ENCODE measurements at places on chromosomes 5 and 9.
A peak's percentile ranks its signal among the peaks of the same experiment; 100 is the strongest.

DNA sequence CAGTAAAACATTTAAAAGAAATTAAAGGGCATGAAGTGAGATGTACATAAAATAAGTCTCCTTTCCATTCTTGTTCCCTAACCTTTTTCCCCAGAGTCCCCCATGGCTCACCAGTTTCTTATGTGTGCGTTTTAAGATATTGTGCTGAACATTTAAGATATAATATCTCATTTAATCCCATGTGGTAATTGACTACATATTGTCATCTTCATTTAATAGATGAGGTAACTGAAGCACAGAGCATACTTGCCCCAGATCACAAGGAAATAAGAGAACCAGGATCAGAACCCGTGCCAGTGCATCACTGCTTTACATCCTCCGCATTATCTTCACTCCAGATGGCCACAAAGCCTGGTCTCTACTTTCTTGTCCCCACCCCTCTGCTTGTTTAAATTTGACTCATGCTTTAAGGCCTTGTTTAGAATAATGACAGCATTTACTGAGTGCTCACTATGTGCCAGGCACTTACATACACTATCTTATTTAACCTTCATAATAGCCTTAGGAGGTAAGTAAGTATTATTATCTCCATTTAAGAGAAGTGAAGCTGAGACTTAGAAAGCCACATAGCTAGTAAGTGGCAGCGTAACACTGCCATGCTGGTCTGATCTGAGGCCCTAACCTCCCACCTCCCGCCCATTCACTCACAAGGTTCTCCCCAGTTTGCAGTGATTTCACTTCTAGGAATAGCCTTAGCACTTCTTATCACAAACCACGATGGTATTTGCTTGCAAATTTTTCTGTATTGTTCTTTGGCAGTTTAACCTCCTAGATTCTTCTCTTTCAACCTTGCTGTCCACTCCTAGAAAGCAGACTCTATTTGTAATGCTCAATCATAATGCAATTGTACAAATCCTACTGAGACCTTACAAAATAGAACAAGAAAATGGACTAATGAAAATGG lies 78.4 kb upstream of the IL6ST start:
- DNase-seq = no peak

DNA sequence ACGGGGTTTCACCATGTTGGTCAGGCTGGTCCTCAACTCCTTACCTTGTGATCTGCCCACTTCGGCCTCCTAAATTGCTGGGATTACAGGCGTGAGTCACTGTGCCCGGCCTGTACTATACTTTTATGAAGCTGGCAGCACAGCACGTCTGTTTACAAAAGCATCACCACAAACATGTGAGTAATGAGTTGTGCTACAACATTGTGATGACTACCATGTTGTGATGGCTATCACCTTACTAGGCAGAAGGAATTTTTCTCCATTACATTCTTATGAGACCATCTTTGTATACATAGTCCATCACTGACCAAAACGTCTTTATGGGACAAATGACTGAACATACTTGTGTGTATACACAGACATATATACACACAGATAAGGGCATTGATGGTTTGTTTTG lies 1019.0 kb downstream of the CDH18 start:
- no peak for DNase-seq

DNA sequence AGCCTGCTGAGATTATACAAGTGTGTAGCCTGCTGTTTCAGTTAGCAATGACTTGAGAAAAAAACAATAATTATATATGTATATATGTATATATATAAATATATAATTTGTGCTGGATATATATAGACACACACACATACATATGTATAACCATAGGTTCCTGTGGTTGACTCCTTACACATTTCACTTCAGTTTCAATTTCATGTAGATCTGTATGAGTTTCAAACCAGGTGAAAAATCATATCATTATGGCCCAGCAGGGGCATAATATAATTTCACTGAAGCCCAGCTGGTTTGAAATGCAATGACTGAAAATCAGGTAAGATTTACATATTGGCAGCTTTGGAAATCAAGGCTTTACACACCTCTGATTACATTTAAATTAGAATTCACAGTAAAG lies 690.4 kb upstream of the CDH18 start:
- DNase-seq = no peak

GRCh38 chr9:130763331-130764171 lies 70.0 kb downstream of the EXOSC2 start:
- no peak for DNase-seq

GRCh38 chr9:120080849-120081248 lies 499.1 kb downstream of the CDK5RAP2 start:
- DNase-seq = no peak

- no peak for DNase-seq
Observed at GRCh38 chr9:96644137-96644536, 11.0 kb downstream of the PRXL2C start.

- DNase-seq = peak; percentile 99
Observed at GRCh38 chr5:172881691-172882370, 47.8 kb downstream of the ERGIC1 start.

DNA sequence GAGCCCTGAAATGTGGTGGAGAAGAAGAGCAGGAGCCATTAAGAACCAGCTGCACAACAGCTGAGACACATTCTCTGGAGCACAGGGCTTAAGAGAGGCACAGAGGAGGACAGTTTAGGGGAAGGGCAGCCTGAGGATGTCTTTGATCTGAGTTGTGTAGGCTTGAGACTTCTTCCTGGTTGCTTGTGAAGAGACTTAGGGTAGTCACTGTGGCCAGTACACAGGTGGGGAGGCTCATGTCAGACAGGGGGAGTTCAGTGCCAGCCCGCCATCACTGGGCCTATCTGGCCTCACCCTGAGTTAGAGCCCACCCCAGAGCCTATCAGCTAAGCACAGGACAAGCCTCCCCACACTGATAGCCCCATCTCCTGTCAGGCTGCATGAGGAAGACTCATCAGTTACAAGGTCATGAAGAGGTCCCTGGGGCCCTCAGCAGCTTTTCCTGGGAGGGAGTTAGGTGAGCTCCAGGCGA lies 19.8 kb downstream of the SLC22A4 start:
- no peak for DNase-seq

- DNase-seq = no peak
Observed at GRCh38 chr5:34054400-34054729, 11.4 kb upstream of the C1QTNF3 start.

DNA sequence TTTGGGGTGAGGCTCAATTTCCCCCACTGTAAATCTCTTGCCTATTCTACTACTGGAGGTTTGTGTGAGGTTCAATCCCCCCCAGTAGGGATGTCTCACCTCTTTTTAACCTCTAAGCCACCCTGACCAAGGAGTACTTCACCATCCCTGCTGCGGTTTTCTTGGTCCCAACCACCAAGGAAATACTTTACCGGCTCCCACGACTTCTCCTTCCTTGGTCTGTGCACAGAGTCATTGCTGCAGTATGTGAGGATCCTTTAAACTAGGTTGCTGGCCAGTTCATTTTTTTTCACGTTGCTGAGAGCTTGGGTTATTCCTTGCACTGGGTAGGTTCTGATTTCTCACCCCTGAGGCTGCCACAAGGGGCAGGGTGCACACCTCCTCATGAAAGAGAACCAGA lies 22.5 kb upstream of the HMGCS1 start:
- peak; percentile 58 for DNase-seq

- no peak for DNase-seq
Observed at GRCh38 chr5:57470339-57470738, 12.3 kb downstream of the ACTBL2 start.

DNA sequence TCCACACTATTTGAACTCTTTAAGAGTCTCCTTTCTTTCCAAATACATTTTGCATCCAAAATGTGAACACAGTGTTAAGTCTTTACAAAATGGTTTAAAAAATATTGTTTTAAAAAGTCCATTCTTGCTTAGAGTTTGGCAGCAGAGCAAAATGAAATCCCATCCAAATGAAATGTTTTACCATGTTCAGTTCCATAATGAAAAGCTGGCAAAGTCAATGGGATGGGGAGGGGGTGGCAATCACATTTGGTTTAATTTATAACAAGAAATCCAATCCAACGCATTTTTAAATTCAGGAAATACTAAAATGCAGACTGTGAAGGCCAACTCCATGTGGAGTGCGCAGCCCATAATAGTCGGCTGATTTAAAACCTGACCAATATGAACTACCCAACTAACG lies 39.4 kb downstream of the MRPL36 start:
- DNase-seq = no peak

DNA sequence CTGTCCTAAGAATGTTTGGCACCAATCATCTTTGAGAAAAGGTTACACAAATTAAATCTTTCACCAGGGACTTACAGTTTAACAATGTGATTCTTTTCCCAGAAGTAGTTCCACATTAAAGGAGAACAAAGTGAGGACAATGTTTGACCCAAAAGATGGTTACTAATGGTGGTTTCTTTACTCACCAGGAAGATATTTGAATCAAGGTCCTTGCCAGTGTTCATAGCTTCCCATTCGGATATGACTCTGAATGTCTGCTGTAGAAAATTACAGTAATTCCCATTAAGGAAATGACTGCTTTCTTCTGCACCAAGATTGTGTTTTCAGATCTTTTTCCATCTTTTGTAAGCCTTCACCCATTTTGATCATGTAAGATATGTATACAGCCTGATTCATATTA lies 114.6 kb upstream of the ADAMTSL1 start:
- DNase-seq = peak; percentile 17

GRCh38 chr9:26955222-26955903 lies 849 bp upstream of the IFT74 start:
- DNase-seq = no peak

GRCh38 chr5:126877602-126878001 lies 100.7 kb downstream of the LMNB1 start:
- no peak for DNase-seq

DNA sequence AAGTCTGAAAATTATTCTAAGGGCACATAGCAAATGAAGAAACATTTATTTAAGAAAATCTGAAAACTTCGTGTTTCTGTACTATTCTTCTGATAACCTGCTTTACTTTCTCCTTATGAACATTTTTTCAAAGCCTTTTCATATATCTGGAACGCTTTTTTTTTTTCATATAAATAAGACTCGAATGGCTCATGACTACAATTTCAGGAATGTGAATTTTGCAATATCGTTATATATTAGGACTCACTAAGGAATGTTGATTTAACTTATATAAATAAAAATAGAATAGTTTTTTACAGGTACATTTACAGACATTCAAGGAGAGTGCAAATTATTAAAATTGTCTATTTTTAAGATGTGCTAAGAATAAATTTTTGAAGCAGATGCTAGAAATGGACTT lies 42.9 kb downstream of the GPBP1 start:
- DNase-seq = no peak

DNA sequence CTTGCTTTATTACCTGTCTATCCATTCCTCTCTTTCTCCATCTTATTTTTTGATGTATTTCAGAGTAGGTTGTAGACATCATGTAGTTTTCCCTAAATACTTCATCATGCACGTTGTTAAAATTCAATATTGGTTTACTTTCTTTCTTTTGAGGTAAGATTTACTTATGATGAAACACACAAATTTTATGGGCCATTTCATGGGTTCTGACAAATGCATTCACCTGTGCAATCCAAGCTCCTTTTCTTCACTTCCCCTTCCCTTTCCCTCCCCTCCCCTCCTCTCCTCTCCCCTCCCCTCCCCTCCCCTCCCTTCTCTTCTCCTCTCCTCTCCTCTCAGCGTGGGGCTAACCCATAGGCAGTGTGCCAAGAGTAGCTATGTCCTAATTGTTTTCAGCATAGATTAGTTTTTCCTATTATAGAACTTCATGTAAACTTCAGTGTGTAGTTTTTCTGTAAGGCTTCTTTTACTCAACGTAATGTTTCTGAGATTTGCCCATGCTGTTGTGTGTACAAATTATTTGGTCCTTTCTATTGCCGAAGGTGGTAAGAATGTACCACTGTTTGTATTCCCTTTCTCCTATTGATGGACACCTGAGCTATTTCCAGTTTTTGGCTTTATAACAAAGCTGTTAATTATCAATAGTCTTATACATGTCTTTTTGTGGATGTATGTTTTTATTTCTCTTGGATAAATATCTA lies 92.9 kb upstream of the CLINT1 start:
- no peak for DNase-seq

DNA sequence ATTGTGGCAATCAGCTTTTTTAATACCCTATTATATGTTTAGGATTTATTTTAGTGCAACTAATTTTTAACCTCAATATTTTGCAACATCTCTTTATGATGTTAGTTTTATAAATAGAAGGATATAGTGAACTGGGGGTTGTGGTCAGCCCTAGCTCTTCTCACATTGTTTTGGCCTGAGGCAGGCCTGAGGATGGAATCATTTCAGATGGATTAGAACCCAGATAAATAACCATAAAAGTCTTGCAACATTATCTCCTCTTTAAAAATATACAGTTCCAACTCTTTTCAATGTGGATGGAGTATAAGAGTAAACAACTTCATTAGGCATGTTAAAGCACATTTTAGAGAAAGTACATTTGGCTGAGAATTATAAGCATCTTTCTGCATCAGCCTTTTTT lies 522.7 kb downstream of the NR2F1-AS1 start:
- DNase-seq = no peak

DNA sequence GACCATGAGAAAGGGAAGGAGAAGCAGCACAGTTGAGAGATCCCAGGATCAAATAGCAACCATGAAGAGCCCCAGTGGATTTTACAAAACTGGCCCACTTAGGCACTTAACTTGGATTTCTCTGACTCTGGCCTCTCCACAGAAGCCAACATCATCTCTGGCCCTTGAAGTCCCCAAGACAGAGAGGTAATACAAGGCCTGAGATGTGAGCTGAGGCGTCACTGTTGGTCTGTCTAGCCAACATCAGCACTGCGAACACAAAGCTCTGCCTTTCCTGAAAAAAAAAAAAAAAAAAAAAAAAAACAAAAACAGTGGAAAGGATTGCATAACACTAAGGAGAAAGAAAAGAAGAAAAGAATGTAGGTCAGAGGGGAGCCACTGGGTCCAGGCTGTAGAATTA lies 378.3 kb downstream of the BRINP1 start:
- DNase-seq = no peak

DNA sequence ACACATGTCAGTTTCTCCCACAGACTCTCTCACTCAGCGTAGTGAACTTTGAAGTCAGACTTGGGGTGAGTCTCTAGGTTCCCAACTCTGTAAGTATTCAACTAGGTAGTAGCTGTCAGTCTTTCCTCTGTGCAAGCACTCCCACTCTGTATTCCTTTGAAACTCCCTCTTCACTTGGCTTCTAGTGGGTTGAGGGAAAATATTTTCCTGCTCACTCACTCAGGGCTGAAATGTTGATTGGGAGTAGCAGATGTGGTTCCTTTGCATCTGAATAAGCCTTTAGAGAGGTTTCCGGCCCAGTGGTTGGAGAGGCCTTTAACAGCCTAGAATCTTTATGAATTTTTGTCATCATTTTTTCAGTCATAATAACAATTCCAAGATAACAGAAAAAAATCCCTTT lies 18.1 kb upstream of the ARRDC3 start:
- DNase-seq = no peak

GRCh38 chr5:36957953-36958537 lies 81.5 kb downstream of the NIPBL start:
- DNase-seq = no peak

Measured in RCC 7860 (cell line).